LHCN-M2 (cell line): ENCODE measurements at places on chromosomes 2 and 18. TPM values are rescaled to one million over a fixed set of nuclear protein-coding genes. Genes with fewer than 3 reads are reported as not detected.

Gene SLC16A14
- 0.11 TPM in 1 of 2 replicates, not detected in the other for total RNA-seq

Gene RFTN2
- total RNA-seq: 0.40 and 0.83 TPM in 2 replicates

Gene POMC
- not detected in 2 replicates for total RNA-seq

Gene MREG
- total RNA-seq: 3.6 and 4.8 TPM in 2 replicates

Gene IGFBP2
- 0.23 and 1.5 TPM in 2 replicates for total RNA-seq

Gene MC5R
- total RNA-seq: not detected in 2 replicates

Gene SKOR2
- not detected in 2 replicates for total RNA-seq

Gene SLC9A4
- 0.06 TPM in 2 replicates for total RNA-seq

Gene ST6GAL2
- total RNA-seq: not detected in 2 replicates

Gene CYP27A1
- total RNA-seq: 6.1 TPM in 2 replicates

Gene CABLES1
- total RNA-seq: 7.1 and 8.3 TPM in 2 replicates

Gene SPP2
- total RNA-seq: not detected in 2 replicates

Gene TCF7L1
- 0.46 and 1.1 TPM in 2 replicates for total RNA-seq

Gene SLC4A3
- total RNA-seq: 2.8 and 2.9 TPM in 2 replicates

Gene TLK1
- 6.5 and 8.1 TPM in 2 replicates for total RNA-seq

Gene MOGAT1
- not detected in 2 replicates for total RNA-seq

Gene BCL11A
- 0.11 and 0.13 TPM in 2 replicates for total RNA-seq

Gene SERPINB11
- not detected in 2 replicates for total RNA-seq

Gene POTEC
- not detected in 2 replicates for total RNA-seq

Gene GKN1
- not detected in 2 replicates for total RNA-seq

Gene MARCHF4
- total RNA-seq: 1.9 and 2.7 TPM in 2 replicates

Gene LDLRAD4
- 0.58 TPM in 1 of 2 replicates, not detected in the other for total RNA-seq

Gene DYNAP
- total RNA-seq: not detected in 2 replicates

Gene GKN2
- not detected in 2 replicates for total RNA-seq

Gene ZNF2
- total RNA-seq: 5.5 and 6.5 TPM in 2 replicates

Gene CDKL4
- 0.19 TPM in 1 of 2 replicates, not detected in the other for total RNA-seq

Gene IHH
- total RNA-seq: not detected in 2 replicates
